ENCODE measurements at places on chromosomes 16 and 17.

DNA sequence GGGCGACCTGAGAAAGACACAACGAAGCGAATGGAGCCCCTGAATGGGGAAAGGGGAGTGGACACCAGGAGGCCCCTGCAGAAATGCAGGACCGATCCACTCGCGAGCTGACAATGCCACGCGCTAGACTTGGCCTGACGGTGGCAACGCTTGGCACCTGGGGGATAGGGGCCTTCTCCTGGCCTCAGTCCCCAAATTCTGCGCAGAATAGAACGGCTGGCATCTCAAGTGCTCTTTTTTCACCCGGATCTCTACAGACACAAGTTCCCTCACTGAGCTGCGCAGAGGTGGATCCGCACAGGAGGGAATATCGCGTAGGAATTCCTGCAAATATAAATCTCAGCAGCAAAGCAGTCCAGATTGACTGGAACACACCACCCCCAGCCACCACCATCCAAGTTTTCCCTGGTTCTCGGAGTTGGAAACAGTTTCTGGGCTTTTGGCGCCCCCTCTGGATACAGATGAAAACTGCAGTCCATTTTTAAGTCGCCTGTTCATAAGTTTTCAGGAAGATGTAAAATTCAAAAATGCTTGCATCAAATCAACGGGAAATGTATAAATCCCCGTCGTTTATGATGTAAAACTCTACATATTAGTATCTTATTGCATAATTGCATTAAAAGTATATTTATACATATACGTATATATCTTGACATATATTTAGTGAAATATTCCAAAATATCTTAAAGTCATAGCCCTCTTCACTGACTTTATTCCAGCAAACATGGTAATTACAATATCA is 2.3 kb upstream of the SOX9 start:
- DNase-seq = peak; percentile 9

DNA sequence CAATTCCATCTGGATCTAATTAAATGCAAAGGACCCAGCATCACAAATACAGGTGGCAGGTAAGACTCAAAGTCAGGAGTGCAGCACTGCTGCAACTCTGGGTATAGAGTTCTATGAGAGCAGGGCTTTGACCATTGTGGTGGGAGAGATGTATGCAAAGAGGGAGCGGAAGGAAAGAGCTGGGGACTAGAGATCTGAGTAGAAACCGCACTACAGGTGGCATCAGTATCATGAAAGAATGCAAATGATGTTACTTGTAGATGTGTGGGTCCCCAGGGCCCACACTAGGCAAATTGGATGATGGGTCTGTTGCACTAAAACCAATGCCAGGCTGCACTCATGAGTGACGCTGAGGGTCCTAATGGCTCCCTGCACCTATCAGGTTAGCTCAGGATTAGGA is 287.1 kb upstream of the ASIC2 start:
- no peak for DNase-seq

- no peak for DNase-seq
Measured at GRCh38 chr16:37511-37910, 15.9 kb downstream of the POLR3K start.

DNA sequence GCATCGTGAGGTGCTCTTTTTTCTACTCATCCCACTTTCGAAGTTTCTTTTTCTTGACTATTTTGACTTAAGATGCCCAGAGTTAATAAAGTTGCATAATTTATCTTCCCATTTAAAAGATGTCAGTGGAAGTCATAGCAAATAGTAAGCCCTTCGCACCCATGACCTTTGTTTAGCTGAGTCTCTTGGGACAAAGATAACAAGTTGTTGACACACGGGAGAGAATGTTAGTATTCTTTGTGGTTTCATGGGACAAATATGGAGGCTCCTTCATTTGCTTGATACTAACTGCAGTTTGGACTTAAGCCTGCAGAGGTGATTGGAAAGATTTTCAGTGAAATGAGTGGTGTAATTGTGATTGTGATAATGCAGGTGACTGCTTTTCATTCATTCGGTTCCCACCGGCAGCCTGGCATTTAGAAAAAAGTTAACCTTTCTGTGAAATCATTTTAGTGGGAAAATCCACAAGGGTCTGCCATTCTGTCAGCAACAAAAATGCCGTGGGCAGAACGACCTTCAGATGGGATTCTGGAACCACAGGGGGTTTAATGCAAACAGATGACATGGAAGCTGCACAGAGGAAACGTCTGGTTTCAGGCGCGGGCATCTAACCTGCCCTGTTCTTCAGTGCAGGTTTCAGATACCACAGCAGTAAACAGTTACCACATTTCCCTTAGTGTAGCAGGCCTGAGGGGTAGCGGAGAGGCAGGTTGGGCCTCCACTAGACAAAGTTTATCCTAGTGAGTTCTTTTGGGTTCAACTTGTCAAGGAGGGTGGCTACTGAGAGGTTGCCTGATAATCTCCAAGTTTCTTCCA is 123.0 kb downstream of the RPTOR start:
- no peak for DNase-seq

- DNase-seq = no peak
Measured at GRCh38 chr16:17386229-17386628, 84.5 kb downstream of the XYLT1 start.

GRCh38 chr17:7346761-7347614 is 5.0 kb upstream of the KCTD11 start:
- DNase-seq = no peak

- DNase-seq = no peak
Measured at GRCh38 chr17:72387487-72387886, 266.7 kb downstream of the SOX9 start.

GRCh38 chr17:2852729-2853282 is 56.6 kb downstream of the RAP1GAP2 start:
- DNase-seq = no peak

- no peak for DNase-seq
Measured at GRCh38 chr17:81074875-81075274, 39.9 kb downstream of the BAIAP2 start.

GRCh38 chr17:75636381-75637142 is 3.3 kb downstream of the SMIM5 start:
- DNase-seq = no peak

GRCh38 chr16:10368969-10369551 is 16.8 kb upstream of the ATF7IP2 start:
- no peak for DNase-seq

DNA sequence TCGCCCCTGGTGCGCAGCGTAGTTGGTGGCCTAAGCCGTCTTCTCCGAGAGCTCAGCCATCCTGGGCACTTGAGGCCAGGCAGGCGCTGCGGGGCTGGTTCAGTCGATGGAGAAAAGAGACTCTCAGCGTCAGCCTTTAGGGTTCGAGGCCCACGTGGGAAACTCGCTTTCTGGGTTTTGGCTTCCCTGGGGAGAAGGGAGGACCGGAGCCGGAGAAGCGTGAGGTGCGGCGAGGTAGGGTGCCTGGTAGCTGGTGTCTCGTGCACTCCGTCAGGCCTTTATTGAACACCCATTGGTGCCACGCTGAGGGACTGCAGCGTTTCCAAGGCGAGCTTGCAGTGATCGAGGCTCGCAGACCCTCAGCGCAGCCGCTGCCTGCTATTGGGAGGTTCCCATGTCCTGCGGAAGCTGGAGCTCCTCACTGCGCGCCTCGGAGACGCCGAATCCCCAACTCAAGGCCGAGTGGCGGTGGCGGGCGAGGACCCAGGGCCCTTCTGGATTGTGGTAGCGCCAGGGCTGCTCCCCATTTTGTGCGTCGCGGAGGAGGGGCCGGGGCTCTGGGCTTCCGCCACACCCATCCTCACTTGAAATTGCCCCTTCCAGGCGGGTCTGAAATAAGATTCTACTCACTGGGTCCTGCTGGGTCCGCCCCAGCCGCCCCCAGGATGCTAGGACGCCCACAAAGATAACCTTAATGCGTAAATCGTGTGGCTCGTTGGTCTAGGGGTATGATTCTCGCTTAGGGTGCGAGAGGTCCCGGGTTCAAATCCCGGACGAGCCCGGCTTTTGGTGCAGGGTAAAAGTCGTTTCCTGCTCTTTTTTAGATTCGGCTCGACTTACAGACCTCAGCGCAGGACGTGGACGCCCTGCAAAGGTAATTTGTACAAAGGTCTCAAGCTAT is 1.2 kb downstream of the OR1F1 start:
- no peak for DNase-seq

DNA sequence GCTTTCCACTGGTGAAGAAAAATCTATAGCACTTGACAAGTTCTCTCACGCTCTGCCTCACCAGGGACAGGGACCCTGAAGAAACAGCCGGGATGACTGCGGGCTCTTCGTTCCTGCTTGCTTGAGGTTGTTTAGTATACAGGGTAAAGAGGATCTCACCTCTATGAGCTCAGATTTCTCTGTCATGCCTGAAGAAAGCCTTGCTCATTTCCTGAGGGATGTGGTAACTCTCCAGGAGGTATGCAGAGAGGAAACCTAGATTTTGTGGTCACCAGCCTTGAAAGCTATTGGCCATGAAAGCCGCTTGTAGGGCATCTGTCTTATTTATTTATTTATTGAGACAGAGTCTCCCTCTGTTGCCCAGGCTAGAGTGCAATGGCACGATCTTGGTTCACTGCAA is 23.2 kb downstream of the USP43 start:
- DNase-seq = no peak

DNA sequence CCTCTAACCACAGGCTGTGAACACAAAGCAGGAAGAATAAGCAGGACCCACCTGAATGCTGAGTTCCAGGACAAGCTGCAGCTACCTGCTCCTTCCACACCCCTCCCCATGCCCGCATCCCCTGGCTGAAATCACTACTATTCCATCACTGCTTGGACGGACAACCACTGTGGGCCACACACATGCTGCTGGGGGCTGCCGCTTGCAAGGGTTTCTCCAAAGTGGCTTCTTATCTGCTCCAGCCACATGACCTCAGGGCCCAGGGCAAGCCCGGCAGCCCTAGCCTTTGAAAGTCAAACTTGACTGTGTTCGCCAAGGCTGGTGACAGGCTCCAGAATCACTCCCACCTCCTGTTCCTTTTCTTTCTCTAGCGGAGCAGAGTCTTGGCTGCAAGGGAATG is 18.4 kb downstream of the FA2H start:
- DNase-seq = no peak

DNA sequence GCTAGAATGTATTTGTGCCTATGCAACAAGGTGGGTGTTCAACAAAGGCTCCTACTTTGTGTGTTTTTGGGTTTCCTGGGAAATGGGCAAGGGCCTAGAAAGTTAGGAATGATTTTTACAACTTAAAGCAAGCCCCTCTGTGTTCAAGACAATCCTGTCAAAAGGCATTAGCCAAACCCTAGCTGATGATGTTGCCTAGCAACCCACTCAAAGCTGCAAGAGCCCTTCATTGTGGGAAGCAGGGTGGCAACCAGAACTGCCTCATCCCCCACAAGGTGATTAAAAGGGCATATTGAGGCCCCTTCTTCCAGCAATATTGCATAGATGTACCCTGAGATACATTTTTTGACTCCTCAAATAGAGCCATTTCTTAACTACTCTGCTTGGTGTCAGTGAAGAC is 16.0 kb upstream of the RASL10B start:
- no peak for DNase-seq

GRCh38 chr16:79006765-79007164 is 593.8 kb downstream of the MAF start:
- no peak for DNase-seq

DNA sequence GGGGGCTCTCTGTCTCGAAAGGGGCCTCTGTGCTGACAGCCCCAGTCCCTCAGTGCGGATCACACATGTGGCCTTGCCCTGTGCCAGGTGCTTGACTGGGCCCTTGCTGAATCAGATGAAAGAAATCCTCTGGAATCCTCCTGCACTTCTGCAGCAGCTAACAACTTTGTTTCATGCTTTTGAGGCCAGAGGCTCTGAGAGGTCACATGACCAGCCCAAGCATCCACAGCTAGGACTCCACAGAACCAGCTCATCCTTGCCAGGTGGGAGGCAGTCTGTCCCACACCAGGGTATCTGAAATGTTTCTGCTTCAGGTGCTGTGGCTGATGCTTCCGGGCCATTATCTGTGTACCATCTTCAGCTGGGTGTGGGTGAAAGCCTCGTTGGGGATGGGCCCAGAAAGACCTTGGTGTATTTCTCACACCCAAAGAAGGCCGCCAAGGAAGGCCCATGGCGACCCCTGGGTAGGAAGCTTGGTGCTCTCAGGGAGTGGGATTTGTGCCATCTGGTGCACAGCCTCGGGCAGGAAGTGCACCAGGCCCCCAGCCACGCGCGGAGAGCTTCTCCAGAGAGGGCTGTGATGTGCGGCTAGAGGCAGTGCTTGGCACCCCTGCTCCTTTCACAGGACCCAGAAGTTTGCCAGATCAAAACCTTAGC is 143.8 kb downstream of the CLEC16A start:
- DNase-seq = no peak

GRCh38 chr16:12025472-12025871 is 48.9 kb downstream of the SNX29 start:
- DNase-seq = no peak

- no peak for DNase-seq
Measured at GRCh38 chr16:30399435-30400186, 4.4 kb downstream of the ZNF48 start.

DNA sequence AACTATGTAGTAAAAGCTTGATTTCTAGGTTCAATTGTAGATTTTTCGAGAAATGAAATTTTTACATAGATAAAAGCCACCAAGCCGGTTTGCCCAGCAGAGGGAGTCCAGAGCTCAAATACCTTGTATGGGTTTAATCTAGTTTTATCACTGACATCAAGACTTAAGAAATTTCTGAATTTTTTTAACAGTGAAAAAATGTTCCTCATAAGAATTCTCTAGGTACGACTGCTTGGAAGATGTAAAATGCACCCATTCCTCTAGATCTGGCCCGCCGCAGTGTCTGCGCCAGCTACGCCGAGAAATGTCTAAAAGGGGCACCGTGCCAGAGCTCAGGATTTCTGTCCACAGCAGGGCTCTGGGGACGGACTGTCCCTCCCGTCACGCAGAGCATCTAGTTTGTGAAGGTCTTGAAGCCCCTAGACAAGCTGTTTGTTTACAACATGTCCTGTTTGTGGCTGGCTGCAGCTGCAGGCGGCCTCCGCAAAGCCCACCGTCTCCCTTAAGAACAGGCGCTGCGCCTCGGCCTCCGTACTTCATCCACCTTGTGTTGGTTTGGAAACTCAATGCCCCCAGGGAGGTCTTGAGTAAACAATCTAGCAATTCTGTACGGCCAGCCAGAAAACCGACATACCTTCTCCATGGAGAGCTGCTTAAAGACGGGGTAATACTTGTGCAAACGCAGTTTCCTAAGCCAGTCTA is 24.8 kb downstream of the MAP1LC3B start:
- peak; percentile 10 for DNase-seq

- no peak for DNase-seq
Measured at GRCh38 chr17:68238871-68239253, 9.0 kb upstream of the AMZ2 start.

- DNase-seq = no peak
Measured at GRCh38 chr17:39979893-39980350, 685 bp upstream of the PSMD3 start.

DNA sequence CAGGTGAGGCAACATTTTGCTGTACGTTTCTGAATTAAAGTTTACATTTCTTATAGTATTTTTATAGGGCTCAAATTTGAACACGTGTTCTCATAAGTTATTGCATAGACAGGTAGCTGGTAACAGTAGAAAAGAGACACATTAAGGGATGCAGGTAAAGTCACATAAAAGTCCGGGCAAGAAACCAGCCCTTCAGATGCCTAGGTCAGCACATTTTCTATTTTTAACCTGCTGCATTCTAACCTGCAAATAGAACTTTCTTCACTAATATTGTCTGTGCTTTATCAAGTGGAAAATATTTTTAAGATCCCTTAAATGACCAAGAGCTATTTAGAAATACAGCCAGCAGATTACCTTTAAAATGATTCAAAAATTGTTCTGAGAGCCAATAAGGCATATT is 307.4 kb upstream of the AXIN2 start:
- DNase-seq = no peak

- no peak for DNase-seq
Measured at GRCh38 chr17:3295632-3296031, 2.5 kb downstream of the OR3A1 start.

- DNase-seq = no peak
Measured at GRCh38 chr17:15507896-15508295, 40.5 kb upstream of the CDRT4 start.

- no peak for DNase-seq
Measured at GRCh38 chr17:69084911-69085310, 24.2 kb upstream of the ABCA9 start.

Measured in stimulated activated naive CD4-positive, alpha-beta T cell (primary cell).